NCI-H82 (cell line): ENCODE measurements at places on chromosomes 5 and 9.

DNA sequence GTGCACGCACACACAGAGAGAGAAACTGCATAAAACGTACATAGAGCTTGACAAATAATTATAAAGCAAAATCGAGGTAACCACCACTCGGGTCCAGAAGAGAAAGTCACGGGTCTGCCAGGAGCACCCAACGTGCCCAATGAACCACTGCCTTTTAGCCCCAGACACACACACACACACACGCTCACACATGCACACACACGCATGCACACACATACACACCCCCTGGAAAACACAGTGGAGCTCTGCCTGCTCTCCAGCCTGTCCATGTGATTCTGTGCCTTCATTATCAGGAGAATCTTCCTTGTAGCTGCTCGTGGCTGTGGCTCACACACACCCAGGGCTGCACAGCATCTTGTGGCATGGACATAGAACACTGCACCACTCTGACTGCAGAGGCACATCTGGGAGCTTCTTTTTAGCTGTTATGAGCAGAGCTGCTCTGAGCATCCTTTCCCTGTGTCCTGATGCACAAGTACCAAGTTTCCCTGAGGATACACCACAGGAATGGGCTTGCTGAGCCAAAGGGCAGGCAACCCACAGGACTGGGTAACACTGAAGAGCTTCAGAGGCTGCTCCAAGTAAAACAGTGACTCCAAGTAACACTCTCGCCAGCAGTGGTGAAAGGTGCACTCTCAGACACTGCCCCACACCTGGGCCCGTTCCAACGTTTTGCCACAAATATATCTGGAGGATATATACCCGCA is 58.9 kb downstream of the CAMSAP1 start:
- no peak for DNase-seq

- DNase-seq = peak; percentile 34
These were observed 2.8 kb downstream of the CSNK1G3 start for GRCh38 chr5:123514615-123515355.

DNA sequence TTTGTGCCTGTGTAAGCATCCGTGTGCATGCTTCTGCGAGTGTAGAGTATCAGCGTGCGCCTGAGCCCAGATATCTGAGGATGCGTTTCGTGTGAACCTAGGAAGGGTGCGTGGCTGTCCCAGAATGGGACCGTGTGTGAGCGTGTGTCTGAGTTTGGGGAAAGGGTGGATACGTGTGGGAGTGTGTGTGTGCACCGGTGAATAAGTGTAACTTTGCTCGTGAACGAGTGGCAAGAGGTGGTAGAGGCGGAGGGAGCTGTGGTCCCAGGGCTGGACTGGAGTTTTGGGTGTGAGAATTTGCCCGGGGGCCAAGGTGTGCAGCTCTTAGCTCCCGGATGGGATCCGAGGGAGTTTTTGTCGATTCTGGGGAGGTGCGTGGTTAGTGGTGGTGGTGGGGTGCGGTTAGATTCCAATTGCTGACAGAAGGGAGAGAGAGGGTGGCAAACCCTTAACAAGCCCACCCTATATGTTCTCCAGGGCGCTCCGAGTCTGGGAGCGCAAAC is 686 bp upstream of the COL27A1 start:
- peak; percentile 62 for DNase-seq

DNA sequence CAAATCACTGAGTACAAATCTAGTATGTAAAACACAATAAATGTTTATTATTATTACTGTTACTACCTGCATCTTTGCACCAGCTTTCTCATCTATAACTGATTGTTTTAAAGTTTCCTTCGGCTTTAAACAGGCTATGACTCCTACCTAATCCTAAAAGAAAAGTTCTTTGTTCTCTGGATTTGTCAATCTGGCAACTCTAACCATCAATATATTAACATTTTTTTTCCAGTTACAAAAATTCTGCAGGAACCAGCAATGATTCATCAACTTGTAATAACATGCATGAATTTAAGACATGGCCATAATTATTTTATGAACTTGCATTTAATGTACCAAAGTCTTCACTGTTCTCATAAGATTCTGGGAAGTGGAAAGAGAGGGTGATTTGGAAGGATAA is 228.5 kb downstream of the PIK3R1 start:
- no peak for DNase-seq

- DNase-seq = peak; percentile 66
These were observed 341.4 kb downstream of the DIRAS2 start for GRCh38 chr9:90301277-90301653.

DNA sequence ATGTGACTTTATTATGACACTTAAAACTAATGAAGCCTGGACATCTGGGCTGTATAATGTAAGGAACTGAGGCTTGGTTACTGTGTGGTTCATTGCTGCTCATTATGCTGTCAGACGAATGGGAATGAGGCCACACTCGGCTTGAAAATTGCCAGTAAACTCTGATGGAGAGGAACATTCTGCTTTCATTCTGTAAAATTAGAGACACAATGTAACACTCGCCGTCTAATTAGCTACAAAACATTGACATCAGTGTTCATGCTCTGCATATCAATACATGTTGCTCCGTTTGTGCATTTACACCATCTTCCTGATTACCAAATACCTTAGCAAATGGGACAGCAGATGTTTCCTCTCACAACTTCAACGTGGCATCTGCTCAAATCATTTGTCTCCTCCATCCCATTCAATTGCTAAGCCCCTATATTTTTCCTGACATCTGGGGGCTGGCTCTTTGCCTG is 133.0 kb downstream of the SLC28A3 start:
- DNase-seq = peak; percentile 75

- DNase-seq = no peak
These were observed 17.8 kb downstream of the IFNA5 start for GRCh38 chr9:21287280-21287679.

DNA sequence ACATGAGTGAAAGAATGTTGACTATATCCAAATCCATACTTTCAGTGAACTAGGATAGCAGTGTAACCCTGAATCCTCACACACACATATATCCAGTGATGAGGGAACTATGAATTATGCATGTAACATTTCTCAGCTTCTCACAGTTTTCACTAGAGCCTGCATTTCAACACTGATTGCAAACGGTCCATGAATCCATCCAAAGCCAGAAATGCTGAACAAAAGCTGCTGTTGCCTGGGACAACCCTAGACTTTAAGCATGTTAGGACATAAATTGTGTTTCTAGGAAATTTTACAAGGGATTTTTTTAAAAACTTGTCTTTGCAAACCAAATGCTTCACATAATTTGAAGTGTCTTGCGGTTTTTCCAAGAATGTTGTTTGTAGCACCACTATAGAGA is 2010.0 kb upstream of the WWC1 start:
- DNase-seq = no peak

DNA sequence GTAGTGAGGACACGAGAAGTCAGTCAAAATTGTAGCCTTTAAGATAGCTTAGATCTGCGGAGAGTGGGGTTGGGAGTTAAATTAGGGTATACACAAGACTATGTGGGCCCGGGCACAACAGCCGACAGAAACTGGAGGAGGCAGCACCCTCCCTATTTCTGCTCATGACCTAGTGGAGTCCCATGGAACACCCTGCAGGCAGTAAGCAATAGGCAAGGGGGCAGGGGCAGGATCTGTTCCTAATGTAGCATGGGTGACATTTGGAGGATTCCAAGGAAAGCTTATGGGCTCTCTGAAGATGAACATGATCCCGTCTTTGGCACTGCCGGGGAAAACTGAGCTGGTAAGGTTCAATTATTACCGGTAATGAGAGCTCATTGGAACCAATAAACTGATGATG is 67.0 kb downstream of the FEM1C start:
- DNase-seq = no peak

DNA sequence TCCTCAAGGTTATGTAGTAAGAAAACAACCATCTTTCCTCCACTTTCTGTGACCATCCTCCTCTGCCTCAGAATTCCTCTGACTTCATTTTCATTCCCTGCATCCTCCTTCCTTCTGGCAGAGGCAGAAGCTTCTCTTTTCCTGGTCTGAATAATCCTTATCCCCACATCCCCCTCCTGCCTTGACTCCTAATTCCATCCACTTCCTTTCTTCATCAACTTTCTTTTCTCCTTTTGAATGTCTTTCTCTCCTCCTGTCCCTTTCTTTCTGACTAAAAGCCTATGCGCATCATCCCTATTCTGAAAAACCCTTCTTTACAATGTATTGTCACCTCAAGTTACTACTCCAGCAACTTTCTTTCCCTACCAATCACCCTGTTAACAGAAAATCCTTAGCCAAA is 79.0 kb downstream of the CDO1 start:
- DNase-seq = no peak

- DNase-seq = peak; percentile 78
These were observed 2.0 kb upstream of the ZNF462 start for GRCh38 chr9:106860721-106861639.

DNA sequence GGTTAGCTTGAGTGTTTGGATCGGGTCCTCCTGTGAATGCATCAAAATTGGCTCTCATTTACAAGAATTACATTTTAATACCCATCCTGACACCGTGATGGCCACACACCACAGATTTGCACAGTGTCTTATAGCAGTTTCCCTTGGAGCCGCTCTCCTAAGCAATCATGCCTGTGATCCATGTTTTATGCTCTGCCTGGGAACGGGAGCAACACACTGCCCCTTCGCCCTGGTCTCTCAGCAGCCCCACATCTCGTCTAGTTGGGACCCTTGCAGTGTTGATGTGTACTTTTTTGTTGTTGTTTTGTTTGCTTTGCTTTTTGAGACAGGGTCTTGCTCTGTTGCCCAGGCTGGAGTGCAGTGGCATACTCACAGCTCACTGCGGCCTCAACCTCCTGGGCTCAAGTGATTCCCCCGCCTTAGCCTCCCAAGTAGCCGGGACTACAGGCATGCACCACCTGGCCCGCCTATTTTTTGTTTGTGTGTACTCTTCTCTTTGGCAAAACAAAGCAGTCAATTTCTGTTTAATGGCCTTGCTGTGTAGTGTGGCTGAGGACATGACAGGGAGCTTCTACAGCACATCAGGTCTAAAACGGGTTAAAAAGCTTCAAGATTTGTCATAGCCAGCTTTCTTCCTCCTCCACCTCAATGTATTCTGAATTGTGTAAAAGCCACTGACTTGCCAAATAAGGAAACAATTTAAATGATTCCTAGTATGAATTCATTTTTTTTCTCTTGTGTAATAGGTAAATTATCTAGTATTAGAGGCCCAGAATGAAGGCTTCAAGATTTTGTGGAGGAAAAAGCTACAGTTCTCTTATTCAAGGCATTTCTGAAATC is 101.6 kb upstream of the TBCA start:
- no peak for DNase-seq

- DNase-seq = no peak
These were observed 4.3 kb upstream of the C7 start for GRCh38 chr5:40904994-40905306.

DNA sequence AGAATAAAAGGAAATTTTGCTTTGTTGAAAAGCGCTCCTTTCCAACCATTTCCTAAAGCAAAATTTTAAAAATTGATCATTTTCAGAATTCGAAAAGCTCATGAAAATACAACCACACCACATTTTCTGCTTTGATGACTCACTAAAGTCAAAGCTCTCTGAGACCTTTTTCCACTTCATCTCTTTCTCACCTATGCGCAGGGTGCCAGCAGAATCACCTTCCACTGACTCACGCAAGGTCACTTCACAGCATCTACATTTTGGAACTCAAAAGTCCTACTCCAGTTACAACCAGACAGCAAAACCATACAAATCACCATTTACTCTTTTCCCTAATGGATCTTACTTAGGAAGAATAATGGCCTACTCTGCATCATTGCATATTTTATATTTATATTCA is 106.2 kb downstream of the MAP1B start:
- DNase-seq = no peak

DNA sequence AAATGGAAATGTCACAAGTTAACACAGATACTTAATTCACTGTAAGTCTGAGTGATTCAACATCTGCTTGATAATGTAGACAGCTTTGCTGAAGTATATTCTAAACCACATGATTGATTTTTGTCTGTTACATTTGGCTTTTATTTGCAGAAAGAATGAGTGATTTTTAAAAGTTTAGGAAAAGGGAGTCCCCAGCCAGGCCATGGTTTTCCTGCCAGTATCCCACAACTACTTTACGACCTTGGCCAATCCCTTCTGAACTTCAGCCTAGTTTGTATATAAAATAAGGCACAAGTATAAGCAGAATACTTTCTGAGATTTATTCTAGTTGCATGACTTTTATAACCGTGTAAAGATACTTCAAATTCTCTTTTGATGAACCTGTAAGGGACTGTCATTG is 27.1 kb downstream of the WDR36 start:
- DNase-seq = no peak
